AG10803 (cell line): ENCODE measurements at places on chromosomes 7 and 10.
A peak's percentile ranks its signal among the peaks of the same experiment; 100 is the strongest.

DNA sequence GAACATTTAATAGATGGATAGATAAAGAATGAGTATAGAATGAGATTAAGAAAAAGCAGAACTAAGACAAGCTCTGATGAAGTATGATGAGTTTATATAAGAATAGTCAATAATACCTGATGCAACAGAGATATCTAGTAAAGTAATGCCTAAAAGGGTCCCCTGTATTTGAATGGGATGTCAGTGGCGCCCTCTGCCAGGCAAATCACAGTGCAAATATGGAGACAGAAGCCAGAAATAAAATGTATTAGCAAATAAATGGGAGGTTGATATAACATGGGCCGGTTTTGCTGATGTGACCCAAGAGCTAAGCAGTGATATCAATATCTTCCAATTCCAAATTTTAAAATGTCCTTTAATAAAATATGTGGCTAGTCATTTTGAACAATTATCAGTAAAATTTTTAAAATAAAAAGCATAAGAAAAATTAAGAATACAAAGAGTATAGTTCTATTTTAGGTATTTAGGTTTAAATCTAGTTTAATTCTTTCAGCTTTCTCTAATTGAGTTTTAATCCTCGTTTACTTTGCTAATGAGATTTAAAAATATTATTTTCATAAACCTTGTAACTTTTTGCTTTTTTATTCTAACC is 62.6 kb downstream of the ADK start:
- DNase-seq = peak; percentile 65

- peak; percentile 71 for DNase-seq
Measured at GRCh38 chr7:106369352-106369751, 84.6 kb upstream of the NAMPT start.

GRCh38 chr7:134343796-134344195 is 27.1 kb upstream of the SLC35B4 start:
- no peak for DNase-seq

DNA sequence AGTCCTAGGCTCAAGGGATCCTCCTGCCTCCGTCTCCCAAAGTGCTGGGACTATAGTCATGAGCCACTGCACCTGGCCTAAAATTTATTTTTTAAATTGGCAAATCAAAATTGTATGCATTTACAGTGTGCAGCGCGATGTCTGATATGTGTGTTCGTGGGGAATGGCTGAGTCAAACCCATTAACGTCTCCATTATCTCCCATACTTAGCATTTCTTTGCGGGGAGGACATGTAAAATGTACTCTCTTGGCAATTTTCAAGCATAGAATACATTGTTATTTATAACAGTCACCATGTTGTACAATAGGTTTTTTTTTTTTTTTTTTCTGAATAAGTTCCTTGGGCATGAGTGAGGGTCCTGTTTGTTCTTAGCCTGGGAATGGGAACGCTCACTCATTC is 3.8 kb downstream of the TMEM184A start:
- no peak for DNase-seq

- DNase-seq = no peak
Measured at GRCh38 chr7:128075242-128076095, 44.2 kb upstream of the LRRC4 start.

DNA sequence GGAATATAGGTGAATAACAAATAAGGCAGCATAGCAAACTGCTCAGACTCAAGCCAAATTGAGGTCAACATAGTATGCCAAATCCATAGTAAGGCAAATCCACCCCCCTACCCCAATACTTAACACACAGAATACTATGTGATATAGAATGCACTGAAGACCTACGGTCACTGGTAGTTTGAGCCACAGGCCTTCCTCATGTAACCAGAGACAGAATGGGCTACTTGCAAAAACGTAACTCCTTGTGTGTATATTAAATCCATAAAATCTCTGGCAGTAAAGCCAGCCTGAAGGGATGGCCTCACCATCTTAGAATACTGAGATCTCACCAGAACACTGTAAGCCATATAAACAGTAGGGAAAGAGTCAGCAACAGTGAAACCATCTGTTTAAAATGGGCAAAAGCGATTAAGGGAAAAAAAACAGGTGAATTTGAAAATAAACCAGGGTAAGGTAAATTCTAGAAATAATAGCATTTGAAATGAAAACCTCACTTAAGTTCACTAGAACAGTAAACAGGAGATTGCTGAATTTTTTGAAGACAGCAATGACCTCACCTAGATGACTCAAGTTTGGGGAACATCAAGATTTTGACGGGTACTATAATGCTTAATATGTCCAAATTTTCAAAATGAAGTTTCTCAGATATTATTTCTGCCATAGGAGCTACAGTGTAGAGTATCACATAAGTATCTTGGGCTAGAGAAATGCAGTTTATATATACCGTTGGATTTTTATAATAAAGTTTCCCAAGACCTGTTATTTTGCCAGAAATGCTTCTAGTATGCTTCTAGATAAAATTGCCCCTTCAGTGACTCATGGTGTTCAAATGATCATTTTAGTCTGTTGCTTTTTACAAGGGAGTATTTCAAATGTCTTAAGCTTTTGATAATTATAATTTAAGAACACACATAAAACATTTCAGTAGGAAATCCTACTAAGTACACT is 13.9 kb downstream of the HNRNPA2B1 start:
- DNase-seq = no peak
